Sigmoid colon (tissue), 7 donors: ENCODE measurements at places on chromosomes 6 and 20. TPM values are rescaled to one million over a fixed set of nuclear protein-coding genes. Genes with fewer than 3 reads are reported as not detected.

SLC17A3 gene
- total RNA-seq: not detected

GRCh38 chr20:19588732-19589131, 169.3 kb upstream of the RIN2 start:
- no peaks in the 10 kb centered on the region for H3K36me3 ChIP-seq
- DNase-seq: peak; percentile 74
- no peaks in the 10 kb centered on the region for H3K27me3 ChIP-seq
- H3K4me1 ChIP-seq: peaks cover 20% of the 10 kb centered on the region
- peak overlapping the region; percentile 31 for H3K27ac ChIP-seq

DNA sequence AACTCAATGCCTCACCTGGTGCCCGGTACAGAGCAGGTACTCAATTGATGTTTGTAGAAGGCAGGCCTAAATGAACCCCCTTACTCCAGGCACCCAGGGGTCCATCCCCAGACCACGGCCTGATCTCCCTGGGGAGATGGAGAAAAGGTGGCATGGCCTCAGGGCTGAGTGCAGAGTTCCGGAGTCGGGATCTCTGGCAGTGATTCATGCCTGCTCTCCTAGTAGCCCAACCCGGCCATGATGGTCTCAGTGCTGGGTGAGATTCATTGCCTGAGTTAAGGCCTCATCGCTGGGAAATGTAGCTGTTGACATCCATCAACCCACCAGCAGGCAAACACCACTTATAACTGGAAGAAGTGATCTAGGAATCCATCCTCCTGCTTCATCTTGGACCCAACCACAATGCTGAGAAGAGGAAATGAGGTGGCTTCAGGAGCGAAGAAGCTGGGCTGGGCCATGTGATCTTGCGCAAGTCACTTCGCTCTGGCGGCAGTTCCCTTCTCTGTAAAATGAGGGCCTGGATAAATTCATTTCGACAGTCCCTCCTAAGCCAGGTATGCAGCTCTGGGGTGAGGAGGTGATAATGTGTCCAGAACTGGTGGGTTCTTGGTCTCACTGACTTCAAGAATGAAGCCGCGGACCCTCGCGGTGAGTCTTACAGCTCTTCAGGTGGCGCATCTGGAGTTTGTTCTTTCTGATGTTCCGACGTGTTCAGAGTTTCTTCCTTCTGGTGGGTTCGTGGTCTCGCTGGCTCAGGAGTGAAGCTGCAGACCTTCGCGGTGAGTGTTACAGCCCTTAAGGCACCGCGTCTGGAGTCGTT, 24.7 kb downstream of the ETV7 start:
- peaks cover 13% of the 10 kb centered on the region for H3K4me1 ChIP-seq
- H3K36me3 ChIP-seq: no peaks in the 10 kb centered on the region
- H3K27ac ChIP-seq: no peak overlapping the region
- no peak for DNase-seq

DNA sequence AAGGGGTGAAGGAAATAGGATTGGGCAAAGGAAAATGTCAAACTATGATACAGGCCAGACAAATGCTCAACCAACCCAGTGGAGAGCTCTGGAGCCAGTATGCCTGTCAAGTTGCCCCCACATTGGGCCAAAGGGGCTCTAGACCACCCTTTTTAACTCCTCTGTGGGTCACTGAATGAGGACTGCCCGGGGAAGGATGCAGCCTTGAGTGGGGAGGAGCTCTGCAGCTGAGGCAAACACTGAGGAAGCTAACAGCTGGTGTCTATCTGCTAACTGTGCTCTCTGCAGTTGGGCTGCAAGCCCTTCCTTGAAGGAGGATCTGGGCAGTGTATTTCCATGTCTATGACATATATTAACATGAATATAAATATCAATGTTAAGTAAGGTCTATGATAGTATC, 98.4 kb upstream of the PRSS16 start:
- no peak overlapping the region for H3K27ac ChIP-seq
- no peaks in the 10 kb centered on the region for H3K4me1 ChIP-seq

DNA sequence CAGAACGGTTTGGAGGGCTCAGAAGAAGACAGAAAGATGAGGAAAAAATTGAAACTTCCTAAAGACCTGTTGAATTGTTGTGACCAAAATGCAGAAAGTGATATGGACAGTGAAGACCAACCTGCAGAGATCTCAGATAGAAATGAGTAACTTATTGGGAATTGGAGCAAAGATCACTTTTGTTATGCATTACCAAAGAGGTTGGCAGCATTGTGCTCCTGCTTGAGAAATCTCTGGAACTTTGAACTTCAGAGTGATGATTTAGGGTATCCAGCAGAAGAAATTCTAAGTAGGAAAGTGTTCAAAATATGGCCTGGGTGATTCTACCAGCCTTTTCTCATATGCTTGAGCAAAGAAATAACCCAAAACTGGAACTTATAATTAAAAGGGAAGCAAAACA, 136.0 kb downstream of the GJA1 start:
- DNase-seq: no peak
- no peak overlapping the region for H3K27ac ChIP-seq
- no peak overlapping the region for H3K4me3 ChIP-seq
- no peaks in the 10 kb centered on the region for H3K4me1 ChIP-seq
